Right cardiac atrium (tissue), 5 donors: ENCODE measurements at places on chromosomes 11 and 22. TPM values are rescaled to one million over a fixed set of nuclear protein-coding genes. Genes with fewer than 3 reads are reported as not detected.
A peak's percentile ranks its signal among the peaks of the same experiment; 100 is the strongest.

DNA sequence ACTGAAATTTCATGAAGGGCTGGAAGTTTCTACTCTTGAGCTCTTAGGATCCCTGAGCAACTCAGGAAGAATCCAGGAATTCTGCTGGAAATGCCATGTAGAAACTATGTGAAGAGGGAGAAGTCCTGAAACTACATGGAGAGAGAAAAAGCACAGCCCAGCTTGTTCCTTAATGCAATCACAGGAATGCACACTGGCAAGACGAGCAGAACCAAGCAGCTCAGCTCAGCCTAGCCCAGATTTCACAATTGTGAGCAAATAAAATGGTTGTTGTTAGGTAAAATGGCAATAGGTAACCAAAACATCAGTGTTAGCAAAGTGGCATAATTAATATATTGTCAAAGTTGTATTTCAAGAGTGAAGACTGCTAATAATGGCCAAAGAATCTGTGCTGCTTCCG is 28.1 kb downstream of the ZNF214 start:
- DNase-seq, result no peak

- peak; percentile 80 for DNase-seq
These were observed 13.4 kb downstream of the SYT7 start for GRCh38 chr11:61567286-61568061.

DNA sequence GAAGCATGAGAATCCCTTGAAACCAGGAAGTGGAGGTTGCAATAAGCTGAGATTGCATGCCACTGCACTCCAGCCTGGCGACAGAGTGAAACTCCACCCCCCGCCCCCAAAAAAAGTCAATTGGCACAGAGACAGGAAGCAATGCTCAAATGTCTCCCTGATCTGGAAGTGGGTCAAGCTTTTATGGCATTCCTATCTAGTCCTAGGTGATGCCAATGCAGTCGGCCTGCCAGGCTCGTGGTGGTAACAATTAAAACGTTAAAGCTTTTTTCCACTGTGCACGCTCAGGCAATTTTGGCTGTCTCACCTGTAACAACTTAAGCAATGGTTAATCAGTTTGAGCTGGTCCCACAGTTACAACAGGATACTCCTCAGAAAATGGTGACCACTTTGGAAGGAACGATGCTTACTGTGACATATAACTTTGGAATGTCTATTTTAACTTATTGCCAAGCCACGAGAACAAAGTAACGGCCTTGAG is 18.9 kb upstream of the PISD start:
- DNase-seq, result no peak

DNA sequence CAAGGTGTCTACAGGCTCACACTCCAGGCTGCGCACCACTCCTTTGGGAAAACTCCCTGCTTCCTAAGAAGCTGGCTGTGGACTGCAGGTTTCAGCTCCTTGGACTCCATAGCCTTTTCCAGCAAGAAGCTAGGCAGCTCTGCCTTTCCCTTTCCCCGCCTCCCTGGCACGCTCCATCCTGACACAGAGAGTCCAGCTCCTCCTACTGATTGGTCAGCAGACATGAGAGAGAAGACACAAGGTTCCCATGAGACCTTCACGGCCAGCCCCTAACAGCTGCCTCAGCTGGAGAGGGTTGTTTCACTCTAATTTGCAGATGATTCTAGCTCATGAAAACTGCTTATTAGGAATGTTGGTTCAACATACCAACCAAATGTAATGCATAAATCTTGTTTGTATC is 27.6 kb downstream of the TENM4 start:
- peak; percentile 86 for DNase-seq

Gene PLAAT5
- 4.3 TPM for total RNA-seq

Gene VPS26B
- total RNA-seq, result 36.2 TPM

DNA sequence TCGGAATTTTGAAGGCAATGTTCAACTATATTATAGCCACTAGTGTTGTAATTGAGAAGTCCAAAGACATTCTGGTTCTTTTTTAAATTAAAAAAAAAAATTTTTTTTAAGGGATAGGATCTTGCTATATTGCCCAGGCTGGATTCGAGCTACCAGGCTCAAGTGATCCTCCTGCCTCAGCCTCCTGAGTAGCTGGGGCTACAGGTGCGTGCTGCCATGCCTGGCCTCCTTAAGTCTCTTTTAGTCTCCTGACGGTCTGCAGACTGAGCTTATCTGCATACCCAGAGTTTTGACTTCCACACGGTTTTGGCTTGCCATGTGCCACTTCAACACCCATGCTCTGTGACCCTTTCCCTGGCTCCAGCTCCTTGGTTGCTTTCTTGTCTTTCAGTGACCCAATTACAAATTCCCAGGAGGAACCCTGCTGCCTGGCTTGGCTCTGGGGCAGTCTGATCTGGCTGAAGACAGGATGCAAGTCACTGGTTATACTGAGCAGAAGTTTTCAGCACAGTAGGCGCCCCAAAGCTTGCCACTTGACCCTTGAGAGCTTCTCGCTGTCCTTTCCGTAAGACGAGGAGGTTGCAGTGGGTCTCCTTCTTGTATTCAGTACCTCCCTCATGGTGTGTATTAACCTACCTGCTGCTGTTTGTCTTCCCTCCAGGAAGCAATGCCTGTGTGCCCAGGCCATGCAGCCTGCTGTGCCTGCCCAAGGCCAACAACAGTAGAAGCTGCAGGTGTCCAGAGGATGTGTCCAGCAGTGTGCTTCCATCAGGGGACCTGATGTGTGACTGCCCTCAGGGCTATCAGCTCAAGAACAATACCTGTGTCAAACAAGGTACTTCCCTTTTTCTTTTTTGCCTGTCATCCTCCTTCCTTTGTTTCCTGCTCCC is 113.8 kb upstream of the SORL1-AS1 start:
- DNase-seq, result peak; percentile 31

- DNase-seq, result no peak
These were observed 505.4 kb downstream of the MN1 start for GRCh38 chr22:27296091-27296675.

Gene TEAD1
- 96.5 TPM for total RNA-seq

DNA sequence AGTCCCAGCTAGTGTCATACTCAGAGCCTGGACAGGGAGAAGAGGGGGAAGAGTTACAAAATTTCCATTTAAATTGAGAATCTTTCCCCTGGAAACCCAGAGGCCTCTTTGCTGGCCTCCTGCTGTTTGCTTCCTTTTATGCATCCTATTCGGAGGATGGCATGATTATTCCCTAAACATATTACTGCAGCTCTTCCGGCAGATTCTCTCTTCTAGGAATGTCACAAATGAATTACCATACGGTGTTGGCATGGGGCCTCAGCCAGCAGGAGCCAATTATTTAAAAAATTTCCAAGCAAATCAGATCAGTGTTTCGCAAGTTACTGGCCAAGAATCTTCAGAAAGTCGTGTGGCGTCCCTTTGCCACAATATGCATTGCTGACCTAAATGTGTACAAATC is 326.7 kb upstream of the NCAM1 start:
- no peak for DNase-seq

GRCh38 chr22:48936391-48936790 is 891.3 kb downstream of the BRD1 start:
- no peak for DNase-seq

DNA sequence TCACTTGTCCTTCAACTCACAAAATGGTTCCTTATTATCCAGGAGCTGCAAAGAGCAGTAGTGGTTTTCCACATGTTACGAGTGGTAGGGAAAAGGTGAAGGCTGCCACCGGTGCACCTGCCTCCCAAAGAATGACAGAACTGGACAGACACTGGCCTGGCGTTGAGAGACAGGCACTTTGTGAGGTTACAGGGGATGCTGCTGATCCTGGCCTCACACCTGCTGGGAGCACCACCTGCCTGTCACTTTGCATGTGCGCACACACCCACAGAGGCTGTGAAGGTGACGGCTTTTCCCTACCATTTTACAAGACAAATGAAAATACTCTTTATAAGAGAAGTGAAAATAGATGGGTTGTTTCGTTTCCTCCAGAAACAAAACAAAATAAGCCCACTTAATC is 175.3 kb upstream of the B3GAT1 start:
- DNase-seq, result no peak

Gene UCP3
- total RNA-seq, result 1.9 TPM

Gene BCO2
- 78.3 TPM for total RNA-seq

DNA sequence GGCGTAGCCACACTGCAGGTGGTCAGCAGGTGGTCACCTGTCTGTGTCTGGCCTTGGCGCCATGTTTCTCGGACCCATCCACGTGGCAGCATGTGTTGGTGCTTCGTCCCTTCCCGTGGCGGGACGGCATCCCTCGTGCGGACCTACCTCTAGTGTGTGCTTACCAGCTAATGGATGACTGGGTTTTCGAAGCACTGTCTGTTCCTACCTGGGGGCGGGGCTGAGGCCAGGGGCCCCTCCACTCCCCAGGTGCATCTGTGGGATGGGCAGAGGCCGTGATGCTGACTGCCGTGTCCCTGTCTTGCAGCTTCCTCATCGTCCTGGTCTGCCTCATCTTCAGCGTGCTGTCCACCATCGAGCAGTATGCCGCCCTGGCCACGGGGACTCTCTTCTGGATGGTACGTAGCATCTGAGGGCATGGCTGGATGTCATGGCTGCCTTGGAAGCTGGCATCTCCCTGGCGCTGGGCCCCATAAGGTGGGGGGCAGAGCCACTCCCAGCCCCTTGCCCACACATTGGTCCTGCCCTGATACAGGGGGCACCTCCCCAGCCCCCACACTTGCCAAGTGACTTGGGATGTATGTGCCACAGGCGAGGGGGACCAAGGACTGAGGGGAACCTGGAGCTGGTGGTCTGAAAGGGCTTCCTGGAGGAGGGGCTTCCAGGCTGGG is 82.9 kb downstream of the KCNQ1 start:
- DNase-seq, result peak; percentile 24

- DNase-seq, result no peak
These were observed 93.4 kb downstream of the RASSF10 start for GRCh38 chr11:13102513-13102840.

DNA sequence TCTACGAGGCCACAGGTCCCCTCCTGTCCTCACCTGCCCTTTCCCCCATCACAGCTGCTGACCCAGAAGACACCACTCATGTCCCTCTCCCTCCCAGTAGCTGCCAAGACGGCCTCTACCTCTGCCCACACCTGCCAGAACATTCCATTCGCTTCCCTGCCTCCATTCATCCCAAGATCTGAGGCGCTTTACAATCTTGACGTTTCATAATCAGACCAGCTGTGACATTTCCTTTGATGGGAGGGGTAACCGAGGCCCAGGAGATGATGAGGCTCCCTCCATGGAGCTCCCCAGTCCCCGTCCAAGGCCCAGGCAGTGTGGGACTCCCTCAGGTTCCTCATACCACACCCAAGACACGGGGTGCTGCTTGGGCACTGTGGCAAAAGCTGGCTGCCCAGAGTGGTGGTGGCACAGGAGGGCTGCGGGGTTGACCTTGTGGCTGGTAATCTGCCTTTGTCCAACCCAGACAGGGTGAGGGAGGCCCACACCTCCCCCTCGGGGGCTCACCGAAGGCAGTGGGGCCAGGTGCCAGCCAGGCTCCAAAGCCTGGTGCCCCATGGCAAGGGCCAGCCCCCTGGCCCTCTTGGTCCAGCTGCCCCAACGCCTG is 17.3 kb downstream of the PHLDA2 start:
- DNase-seq, result no peak

Gene OR51I1
- total RNA-seq, result not detected

Gene OR10D3
- total RNA-seq, result not detected

Gene KRTAP5-1
- not detected for total RNA-seq

Gene WNT7B
- not detected for total RNA-seq
